ENCODE measurements at places on chromosomes 6 and 20.

- no peak for DNase-seq
Measured at GRCh38 chr20:23039136-23039875, 4.2 kb downstream of the SSTR4 start.

GRCh38 chr20:37919389-37920040 is 16.6 kb downstream of the VSTM2L start:
- no peak for DNase-seq

DNA sequence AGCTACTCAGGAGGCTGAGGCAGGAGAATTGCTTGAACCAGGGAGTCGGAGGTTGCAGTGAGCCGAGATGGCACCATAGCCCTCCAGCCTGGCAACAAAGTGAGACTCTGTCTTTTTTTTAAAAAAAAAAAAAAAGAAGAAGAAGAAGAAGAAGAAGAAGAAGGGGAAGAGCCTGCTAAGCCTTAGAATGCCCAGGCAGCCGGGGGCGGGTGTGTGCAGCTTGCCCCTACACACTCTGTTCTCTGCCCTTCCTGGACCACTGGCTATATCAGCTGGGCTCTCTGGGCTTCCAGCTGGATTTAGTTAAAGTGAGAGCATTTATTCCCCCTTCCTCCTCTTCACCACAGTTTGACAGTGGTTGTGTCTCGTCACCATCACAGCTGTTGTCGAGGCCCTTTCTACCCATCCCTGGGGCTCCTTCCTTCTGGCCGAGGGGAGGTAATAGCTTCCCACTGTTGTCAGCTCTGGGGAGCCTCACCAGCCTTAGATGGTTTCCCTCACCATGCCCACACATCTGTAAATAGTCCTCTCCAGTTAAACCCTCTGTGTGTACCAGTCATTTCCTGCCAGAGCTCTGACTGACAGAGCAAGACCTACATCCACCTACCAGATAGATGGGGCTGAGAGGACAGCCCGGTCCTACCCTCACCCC is 77.6 kb downstream of the TRERF1 start:
- no peak for DNase-seq

DNA sequence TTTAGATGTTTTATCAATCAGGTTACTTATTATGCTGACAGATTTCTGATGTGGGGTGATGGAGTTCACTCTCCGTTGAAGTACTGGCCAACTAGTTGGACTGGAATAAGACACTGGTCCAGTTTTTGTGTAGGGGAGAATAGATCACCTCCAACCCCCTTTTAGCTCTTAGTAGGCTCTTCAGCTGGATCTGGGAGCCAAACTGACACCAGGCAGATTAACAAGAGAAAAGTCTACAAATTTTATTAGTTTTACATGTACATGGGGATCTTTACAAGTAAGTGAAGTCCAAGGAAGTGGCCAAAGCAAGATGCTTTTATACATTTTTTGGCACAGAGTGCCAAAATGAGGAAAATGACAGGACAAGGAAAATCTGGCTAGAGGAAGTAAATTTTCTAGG is 107.1 kb downstream of the UBE3D start:
- DNase-seq: no peak

DNA sequence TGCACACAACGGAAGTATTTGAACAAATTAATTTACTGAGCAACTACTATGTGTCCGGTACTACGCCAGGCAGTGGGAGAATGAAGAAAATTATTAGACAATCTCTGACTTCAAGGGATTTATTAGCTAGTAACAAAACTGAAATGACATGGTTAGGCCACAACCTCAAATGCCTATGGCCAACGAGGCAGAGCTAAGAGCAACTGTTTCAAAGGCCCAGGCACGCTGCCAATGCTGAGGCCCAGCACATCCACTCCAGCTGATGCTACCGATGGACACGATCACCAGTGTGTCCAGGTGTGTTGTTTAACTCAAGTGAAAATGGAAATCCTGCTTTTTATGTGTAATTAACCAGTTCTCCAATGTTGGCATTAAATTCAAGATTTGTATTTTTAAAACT is 420.9 kb downstream of the PRKN start:
- no peak for DNase-seq
